BJ (cell line): ENCODE measurements at places on chromosomes 6 and 20. TPM values are rescaled to one million over a fixed set of nuclear protein-coding genes. Genes with fewer than 3 reads are reported as not detected.

MYLK4 gene
- 0.20 and 0.21 TPM in 2 replicates for polyA plus RNA-seq

GFOD1 gene
- polyA plus RNA-seq: 0.76 and 0.89 TPM in 2 replicates

ZBP1 gene
- not detected in 2 replicates for polyA plus RNA-seq

SMIM8 gene
- polyA plus RNA-seq: 1.2 and 3.0 TPM in 2 replicates

IMPG1 gene
- polyA plus RNA-seq: not detected in 2 replicates

PRR18 gene
- polyA plus RNA-seq: not detected in 2 replicates

- DNase-seq: no peak
These were observed 42.7 kb downstream of the DAAM2 start for GRCh38 chr6:39834866-39835265.

DNA sequence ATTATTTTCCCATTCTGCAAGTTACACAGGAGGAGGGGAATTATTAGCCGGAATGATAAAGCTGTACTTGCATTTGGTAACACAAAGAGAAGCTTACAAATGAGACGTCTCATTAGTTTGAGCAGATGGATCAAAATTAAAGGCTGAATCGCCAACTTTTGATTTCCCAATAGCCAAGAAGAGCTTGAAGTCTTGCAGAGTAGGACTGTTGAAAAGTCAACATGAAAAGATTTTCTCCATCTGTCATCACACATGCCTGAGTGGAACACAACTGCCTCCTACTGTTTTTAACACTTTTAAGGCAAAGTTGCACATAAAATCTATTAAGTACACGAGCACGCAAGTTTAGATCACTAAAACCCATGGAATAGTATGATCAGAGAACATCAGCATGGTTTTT is 176.2 kb downstream of the ASCC3 start:
- DNase-seq: no peak

GRCh38 chr6:143598466-143599080 is 79.2 kb upstream of the PHACTR2 start:
- DNase-seq: no peak
